ENCODE measurements at places on chromosomes 1 and 21. TPM values are rescaled to one million over a fixed set of nuclear protein-coding genes. Genes with fewer than 3 reads are reported as not detected.

LEFTY1 gene
- 0.60 TPM for total RNA-seq

- DNase-seq: no peak
Observed at GRCh38 chr1:66055092-66055491, 262.4 kb downstream of the PDE4B start.

DNA sequence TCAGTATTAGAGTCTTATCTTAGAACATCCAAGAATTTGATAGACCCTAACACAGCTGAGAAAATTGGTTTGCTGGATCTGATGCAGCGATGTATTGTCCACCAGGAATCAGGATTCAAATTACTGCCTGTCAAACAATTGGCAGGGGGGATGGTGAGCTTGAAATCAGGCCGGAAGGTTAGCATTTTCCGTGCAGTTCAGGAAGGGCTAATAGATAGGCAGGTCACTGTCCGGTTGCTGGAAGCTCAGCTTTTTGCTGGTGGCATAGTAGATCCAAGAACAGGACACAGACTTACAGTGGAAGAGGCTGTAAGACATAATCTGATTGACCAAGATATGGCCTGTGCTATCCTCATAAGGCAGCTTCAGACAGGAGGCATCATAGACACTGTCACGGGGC is 127.2 kb downstream of the MACF1 start:
- no peak for DNase-seq

DNA sequence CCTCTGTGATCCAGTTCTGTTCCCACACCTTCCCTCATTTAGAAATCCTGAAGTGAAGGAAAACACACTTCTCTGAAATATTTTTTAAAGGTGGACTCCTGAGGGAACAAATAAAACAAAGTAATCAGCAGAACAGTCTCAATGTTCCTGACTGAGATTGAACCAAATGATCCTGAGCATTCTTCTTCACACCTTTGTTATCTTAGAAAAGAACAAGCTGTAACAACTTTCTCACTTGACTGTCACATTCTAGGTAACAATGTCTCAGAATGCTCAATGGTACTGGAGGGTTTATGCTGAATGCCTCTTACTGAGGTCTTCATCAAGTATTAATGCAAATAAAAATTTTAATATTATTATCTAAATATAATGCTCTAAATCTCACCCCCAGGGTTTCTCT is 40.4 kb upstream of the RGS2 start:
- DNase-seq: no peak

SPRR4 gene
- not detected for total RNA-seq

- DNase-seq: no peak
Observed at GRCh38 chr21:29145852-29146453, 15.5 kb downstream of the MAP3K7CL start.

SLC44A5 gene
- total RNA-seq: 0.29 TPM

GRCh38 chr21:37800057-37800455 is 116.2 kb downstream of the KCNJ6 start:
- no peak for DNase-seq

DNA sequence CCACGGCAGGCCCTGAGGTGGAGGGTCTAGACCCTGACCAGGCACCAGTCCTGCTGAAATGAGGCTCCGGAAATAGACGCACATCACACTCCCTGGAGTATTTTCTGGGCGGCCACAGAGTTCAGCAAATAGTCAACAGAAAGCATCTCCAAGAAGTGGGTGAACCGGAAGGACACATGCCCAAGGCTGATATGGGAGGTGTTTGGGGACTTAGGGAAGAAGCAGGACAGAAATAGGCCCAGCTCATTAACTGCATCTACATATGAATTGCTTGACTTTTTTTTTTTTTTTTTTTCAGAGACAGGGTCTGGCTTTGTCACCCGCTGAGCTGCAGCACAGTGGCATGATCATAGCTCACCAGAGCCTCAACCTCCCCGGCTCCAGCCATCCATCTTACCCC is 36.5 kb upstream of the GPR157 start:
- DNase-seq: no peak

DNA sequence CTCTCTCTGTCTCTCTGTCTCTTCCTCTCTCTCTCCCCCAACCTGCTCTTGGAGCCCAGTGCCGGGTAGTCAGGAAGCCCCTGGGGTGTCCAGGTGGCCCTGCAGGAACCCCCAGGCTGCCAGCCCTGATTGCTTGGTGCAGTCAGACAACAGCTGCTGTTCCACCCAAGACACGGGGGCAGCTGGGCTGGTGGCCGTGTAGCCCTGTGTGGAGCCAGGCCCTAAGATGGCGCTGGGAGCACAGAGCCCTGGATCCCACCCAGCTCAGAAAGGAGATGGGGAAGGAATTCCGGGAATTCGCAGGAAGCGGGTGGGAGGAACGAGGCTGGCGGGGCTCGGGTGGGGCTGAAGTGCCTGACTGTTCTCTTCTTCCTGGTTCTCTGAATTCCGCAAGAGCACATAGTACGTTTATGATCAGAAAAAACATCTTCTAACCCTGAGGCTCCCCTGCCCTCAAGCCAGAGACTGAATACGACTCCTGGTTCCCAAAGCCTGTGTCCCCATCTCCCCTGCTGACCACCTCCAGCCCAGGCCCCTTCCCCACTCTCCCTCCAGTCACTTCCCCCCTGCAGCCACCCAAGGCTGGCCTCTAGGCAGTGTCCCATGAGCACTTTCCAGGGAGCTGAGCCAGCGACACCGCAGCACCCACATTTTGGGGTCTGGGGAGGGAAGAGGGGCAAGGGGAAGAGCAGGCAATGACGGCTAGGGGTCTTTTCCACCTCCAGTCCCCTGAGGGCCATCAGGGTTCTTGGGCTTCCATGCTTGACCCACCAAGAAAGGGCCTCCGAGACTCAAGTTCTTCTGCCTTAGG is 55.0 kb downstream of the WNT9A start:
- peak; percentile 42 for DNase-seq

SORT1 gene
- 63.8 TPM for total RNA-seq

GRCh38 chr1:61842863-61843514 is 100.7 kb downstream of the PATJ start:
- no peak for DNase-seq

DNA sequence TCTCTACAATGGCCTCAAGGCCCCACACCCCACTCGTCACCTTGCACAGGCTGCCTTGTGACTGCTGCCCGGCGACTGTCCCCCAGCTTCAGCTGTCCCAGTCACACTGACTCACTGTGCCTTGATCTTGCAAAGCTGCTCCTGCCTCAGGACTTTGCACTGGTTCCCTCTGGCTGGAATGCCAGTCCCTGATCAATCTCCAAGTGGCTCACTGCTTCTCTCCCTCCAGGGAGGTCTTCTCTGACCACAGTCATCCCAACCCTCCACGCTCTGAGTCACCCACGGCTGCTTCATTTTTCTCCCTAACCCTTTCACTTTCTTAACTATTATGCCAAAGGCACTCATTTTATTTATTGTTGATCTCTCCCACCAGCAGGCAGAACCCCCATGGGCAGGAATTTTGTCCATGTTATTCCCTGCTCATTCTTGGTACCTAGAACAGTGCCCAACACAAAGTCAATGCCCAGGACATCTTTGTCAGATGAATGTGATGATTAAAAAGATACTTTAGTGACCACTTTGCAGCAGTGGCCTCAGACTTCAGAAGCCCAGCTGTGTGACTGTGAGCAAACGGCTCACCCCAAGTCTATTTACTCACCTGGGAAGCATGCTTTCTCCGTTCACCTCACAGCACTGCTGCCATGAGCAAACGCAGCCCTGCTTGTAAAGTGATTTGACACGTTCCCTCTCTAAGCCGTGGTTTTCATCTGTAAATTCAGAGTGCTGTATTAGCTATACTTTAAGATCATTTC is 53.4 kb downstream of the ZBTB18 start:
- no peak for DNase-seq

ARMH1 gene
- 3.0 TPM for total RNA-seq

NBPF20 gene
- 4.0 TPM for total RNA-seq

- DNase-seq: no peak
Observed at GRCh38 chr1:83766241-83766691, 232.7 kb downstream of the TTLL7 start.

DNA sequence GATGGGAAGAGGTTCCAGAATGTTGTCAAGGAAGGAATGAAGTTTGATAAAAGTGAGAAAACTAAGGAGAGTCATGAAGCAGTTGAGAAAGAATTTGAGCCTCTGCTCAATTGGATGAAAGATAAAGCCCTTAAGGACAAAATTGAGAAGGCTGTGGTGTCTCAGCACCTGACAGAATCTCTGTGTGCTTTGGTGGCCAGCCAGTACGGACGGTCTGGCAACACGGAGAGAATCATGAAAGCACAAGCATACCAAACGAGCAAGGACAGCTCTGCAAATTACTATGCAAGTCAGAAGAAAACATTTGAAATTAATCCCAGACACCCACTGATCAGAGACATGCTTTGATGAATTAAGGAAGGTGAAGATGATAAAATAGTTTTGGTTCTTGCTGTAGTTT is 142.8 kb downstream of the CDC7 start:
- DNase-seq: no peak

SGIP1 gene
- total RNA-seq: 15.8 TPM

GRCh38 chr1:222931023-222931422 is 116.2 kb downstream of the DISP1 start:
- DNase-seq: no peak

- no peak for DNase-seq
Observed at GRCh38 chr1:232468249-232468648, 161.7 kb downstream of the SIPA1L2 start.

TNFSF4 gene
- 0.52 TPM for total RNA-seq

DNA sequence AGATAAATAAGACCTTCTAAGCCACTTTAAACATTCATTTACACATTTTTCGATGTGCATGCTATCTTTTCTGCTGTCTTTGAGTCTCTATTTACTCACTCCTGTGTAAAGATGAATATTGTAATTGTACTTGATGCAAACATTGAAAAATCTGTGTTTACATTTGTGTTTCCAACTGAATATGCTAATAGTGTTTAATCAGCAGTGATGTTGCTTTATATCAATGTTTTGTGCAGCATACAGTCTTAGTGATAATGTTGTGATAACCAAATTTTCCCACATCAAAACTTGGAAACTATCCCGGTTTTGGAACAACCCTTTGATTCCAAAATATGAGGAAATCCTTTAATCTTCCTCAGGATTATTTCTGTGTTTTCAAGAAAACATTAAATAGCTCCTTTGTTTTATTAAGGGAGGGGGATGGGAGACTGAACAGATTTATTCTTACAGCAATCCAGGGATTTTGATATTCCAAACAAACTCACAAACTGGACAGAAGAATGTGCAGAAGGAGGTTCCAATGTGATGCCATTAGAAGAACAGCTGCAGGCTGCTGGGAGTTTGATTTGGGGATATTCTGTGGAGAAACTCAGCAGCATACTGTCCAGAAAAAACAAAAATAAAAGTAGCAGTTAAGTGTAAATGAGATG is 248.0 kb downstream of the S1PR1 start:
- no peak for DNase-seq

DNA sequence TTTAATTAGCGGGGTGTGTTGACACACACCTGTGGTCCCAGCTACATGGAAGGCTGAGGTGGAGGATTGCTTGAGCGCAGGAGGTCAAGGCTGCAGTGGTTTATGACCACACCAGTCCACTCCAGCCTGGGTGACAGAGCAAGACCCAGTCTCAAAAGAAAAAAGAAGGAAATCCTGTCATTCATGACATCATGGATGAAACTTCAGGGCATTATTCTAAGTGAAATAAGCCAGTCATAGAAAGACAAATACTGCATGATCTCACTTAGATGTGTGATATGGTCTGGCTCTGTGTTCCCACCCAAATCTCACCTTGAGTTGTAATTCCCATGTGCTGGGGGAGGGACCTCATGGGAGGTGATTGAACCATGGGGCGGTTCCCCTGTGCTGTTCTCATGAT is 82.6 kb downstream of the MT1HL1 start:
- no peak for DNase-seq

MROH9 gene
- not detected for total RNA-seq

- no peak for DNase-seq
Observed at GRCh38 chr21:35102488-35103371, 53.6 kb upstream of the RUNX1 start.

RBP7 gene
- total RNA-seq: 8.5 TPM

SPATA46 gene
- total RNA-seq: not detected

GBP5 gene
- 2.3 TPM for total RNA-seq

ADAMTS4 gene
- total RNA-seq: 42.6 TPM

- DNase-seq: no peak
Observed at GRCh38 chr1:210231846-210232510, 618 bp upstream of the SERTAD4 start.

Data from ureter (tissue), 1 donor.